Activated CD4-positive, alpha-beta T cell treated with anti-CD3 and anti-CD28 coated beads, Interleukin-2, amount 50 U/mL, for 4 hours (primary cell): ENCODE measurements at places on chromosomes 7 and 10.

DNA sequence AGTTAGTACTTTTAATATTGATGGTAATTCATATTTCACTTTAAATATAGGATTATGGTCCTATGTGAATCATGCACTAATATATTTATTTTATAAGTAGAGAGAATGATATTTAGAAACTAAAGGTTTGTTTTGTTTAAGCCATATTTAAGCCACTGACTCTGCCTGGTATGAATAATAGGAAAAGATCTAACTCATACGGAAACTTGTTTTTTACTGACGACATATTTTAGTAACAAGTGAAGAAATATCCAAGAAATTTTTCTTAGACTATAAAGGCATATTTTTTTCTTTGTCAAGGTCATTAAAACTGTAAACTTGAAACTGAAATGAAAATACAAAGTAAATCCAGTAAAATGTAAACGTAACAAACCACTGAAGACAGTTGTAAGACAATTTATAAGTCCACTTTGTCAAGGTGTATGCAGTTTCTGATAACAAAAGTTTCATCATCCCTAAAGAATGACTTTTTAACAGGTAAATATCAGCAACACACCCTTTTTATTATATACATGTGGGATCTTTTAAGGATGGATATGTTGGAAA lies 147.1 kb downstream of the PHF14 start:
- DNase-seq: no peak

GRCh38 chr10:24526085-24526649 lies 197.5 kb downstream of the ARHGAP21 start:
- no peak for DNase-seq

DNA sequence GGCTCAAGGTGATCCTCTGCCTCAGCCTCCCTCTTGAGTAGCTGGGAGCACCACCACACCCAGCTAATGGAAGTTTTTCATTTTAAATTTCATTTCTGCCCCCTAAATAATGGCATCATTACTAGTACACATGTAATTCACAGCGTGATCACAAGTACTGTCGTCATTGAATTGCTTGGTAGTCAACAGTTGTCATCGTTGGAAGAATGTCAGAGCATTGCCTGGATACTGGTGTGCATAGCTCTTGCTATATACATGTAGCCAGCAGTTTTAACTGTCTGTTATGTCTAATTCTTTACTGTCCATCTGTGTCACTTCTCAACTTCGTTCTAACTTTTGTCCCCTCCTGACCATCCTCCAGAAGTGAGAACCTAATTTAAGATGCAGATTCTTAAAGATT lies 62.1 kb downstream of the CRPPA start:
- DNase-seq: no peak

GRCh38 chr7:132557489-132558044 lies 18.7 kb downstream of the PLXNA4 start:
- no peak for DNase-seq

DNA sequence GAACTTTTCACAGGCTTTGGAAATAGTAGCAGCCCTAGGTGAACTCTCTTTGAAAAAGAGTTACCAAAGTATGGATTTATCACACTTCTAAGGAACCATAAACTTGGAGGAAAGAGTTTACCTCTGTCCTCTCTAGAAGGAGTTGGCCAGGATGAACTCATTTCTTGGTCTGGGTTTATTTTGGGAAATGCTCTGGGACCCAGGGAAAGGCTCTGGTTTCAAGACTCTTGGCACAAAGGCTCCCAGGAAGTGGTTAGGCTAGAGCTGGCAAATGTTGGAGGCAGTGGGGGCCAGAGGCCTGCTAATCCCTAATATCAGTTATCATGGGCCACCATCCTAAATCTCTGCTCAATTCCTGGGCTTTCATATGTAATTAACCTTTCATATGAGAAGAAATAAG lies 36.3 kb upstream of the CDK6 start:
- no peak for DNase-seq

- no peak for DNase-seq
Observed at GRCh38 chr10:3836222-3836820, 51.3 kb upstream of the KLF6 start.

- no peak for DNase-seq
Observed at GRCh38 chr7:36929791-36930190, 205.5 kb upstream of the AOAH start.

DNA sequence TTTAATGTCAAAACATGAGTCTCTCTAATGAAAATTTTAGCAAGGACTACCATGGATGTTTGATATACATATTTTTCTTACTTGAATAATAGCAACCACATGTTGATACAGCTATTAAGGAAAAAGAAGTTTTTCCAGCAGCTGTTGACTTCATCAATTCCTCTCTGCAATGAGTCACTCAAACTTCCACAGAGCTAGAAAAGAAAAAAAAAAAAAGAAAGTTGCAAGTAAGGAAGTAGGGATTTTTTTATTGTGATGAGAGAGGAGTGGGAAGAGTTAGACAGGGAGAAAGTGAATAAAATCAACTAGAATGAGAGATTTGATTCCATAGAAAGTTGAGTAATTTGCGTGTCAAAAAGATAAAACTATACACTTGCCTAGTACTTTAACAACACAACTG lies 46.2 kb downstream of the CAV1 start:
- no peak for DNase-seq

GRCh38 chr7:6502886-6503285 lies 48.4 kb downstream of the GRID2IP start:
- no peak for DNase-seq

- no peak for DNase-seq
Observed at GRCh38 chr10:121322046-121322445, 276.2 kb downstream of the FGFR2 start.

DNA sequence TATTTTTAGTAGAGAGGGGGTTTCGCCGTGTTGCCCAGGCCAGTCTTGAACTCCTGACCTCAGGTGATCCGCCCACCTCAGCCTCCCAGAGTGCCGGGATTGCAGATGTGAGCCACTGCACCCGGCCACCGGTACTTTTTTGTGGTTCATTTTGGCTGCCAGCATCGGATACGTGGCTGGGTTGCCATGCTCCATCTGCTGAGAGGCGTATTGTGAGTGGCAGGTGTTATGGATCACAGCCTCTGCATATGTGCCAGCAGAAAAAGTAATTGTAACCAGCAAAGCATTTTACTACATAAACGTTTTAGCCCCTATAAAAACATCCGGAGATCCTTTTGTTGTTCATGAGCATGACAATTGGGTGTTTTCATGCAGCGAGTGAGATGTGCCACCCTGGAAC lies 7.1 kb downstream of the FOXK1 start:
- no peak for DNase-seq

DNA sequence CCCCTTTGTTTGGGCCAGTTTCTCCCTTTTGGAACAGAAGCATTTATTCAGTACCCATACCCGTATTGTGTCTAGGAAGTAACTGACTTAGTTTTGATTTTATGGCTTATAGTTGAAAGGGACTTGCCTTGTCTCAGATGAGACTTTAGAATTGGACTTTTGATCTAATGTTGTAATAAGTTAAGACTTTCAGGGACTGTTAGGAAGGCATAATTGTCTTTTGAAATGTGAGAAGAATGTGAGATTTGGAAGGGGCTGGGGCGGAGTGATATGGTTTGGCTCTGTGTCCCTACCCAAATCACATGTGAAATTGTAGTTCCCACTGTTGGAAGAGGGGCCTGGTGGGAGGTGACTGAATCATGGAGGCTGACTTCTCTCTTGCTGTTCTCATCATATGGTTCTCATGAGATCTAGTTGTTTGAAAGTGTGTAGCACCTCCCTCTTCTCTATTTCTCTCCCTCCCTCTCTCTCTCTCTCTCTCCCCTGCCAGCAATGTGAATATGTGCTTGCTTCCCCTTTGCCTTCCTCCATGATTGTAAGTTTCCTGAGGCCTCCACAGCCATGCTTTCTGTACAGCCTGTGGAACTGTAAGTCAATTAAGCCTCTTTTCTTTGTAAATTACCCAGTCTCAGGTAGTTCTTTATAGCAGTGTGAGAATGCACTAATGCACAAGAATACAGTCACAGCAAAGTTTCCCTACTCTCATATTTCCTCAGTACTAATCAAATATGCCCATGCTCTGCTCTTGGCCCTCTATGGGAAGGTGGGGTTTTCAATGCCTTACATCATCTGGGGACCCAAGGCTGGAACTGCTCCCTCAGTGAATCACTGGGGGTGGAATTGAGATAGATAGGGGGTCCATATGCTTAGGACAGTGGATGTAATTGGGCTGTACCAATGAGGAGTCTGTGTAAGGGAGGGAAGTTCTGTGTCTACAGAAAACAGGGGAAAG lies 17.2 kb upstream of the AKR1C1 start:
- no peak for DNase-seq

DNA sequence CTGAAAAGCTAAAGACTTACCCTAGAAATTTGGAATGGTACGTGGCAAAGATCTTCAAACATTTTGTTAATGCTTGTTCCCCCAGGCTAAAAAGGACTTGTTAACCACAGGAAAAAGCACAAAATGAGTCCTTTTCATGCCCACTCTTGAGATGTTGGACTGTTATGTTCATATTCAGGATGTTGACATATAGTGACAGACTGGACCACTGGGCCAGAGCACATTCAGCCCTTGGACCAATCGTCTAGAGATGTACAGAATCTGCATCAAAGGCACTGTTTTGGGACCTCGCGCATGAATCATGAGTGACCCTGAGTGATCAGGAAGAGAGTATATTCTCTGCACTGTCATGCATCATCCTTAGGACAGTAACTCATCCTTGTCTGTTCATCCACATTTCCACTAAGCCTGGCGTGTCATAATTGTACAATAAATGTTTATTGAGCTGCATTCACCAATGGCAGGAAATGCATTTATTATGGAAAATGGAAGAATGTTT lies 25.3 kb downstream of the TARP start:
- no peak for DNase-seq

DNA sequence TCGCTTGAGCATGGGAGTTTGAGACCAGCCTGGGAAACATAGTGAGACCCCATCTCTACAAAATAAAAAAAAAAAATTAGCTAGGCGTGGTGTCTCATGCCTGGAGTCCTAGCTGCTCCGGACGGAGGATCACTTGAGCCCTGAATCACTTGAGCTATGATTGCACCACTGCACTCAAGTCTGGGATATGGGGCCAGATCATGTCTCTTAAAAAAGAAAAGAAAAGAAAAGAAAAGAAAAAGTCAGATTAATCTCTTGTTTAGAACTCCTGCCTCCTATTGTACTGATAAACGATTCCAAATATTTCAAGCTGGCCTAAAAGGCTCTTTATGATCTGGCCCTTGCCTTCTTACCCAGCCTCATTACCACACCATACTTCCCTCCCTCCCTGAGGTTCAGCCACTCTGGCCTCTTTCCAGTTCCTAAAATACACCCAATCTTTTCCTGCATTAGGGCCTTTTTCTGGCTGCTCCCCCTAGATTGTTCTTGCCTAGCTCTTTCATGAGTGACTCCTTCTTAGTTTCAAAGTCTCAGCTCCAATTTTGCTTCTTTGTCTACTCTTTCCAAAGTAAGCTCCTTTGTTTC lies 41.7 kb downstream of the VCL start:
- no peak for DNase-seq

DNA sequence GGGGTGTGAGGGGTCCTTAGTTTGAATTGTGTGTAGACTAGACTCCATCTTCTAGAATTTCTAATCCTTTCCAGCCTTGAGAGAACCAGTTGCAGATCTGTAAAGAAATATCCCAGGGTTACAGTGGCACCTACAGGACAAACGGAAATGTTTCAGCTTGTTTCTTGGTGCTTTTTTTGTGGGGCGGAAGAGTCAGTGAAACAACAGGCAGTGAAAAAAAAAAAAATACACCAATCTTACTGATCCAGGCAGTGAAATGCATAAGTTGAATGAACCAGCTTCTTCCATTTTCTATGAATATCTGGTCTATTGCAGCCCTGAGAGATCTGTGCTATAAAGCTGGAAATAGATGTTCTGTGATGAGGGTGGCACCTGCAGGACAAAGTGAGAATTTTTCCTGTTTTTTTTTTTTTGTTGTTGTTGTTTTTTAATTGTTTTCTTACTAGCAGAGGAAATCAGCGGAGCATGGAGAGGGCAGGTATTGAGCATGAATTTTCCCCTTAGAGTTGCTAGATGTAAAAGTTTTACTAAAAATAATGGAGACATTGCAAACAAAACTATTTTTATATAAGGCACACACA lies 81.9 kb upstream of the DYNC1I1 start:
- DNase-seq: no peak

GRCh38 chr10:26215396-26215934 lies 1.1 kb upstream of the GAD2 start:
- no peak for DNase-seq

DNA sequence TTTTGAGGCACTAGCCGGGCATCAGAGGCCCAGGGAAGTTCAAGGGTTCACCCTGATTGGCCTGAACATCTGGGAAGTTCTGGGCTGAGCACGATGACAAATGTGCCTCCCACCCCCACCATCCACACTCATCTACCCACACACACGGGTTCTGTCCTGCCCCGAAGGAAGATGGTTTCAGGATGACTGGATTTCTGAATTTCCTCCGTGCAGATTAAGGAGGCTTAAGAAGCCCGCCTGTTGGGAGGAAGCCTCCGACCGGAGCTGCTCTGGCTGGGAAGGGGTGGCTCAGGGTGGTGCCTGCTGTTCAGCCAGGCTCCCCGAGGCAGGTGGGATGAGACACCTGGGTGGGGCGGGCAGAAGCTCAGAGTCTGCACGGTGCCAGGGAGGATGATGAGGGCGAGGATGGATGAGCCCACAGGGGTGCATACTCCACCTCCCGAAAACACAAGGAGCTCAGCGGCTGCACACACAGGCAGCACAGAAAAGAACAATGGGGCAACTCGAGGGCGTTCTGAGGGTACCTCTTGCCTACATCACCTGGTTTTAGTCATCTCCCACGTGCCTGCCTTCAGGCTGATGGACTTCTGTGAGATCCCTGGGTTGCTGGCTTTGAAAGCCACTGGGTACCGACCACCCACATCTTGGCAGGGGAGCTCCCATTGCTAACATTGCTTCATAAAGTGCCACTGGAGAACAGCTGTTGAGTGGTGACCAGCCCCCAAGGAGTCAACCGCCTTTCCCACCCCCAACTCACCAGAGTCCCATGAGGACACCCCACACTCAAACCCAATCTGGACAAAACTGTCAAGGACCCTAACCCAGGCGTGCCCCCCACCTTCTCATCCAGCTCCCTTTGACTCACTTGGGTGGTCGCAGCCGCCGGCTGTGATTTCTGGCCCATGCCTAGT lies 41.2 kb downstream of the CALML3 start:
- no peak for DNase-seq

DNA sequence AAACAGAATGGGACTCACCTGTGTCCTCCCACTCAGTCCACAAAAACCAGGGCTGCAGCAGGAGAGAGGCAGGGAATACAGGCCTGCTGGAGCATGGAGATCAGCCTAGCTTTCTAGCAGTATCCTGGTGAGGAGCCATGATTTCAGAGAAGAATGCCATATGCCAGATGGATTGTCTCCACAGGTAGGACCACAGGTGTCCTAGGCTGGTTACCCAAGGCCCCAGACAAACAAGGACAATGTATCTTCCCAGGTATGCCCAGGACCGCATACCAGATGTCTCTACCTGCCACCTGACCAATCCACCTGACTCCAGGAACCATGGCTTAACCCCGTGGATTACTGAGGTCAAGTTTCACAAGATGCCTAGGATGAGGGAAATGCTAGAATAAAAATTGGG lies 295.4 kb upstream of the NPSR1 start:
- no peak for DNase-seq

- no peak for DNase-seq
Observed at GRCh38 chr7:139931190-139931934, 102.3 kb downstream of the TBXAS1 start.

GRCh38 chr7:115066634-115067033 lies 144.7 kb downstream of the MDFIC start:
- no peak for DNase-seq

- DNase-seq: no peak
Observed at GRCh38 chr7:158778471-158778870, 50.8 kb downstream of the ESYT2 start.
